Cardiac muscle cell (in vitro differentiated cells and primary cell): ENCODE measurements at places on chromosomes 12 and 14. TPM values are rescaled to one million over a fixed set of nuclear protein-coding genes. Genes with fewer than 3 reads are reported as not detected.

DNA sequence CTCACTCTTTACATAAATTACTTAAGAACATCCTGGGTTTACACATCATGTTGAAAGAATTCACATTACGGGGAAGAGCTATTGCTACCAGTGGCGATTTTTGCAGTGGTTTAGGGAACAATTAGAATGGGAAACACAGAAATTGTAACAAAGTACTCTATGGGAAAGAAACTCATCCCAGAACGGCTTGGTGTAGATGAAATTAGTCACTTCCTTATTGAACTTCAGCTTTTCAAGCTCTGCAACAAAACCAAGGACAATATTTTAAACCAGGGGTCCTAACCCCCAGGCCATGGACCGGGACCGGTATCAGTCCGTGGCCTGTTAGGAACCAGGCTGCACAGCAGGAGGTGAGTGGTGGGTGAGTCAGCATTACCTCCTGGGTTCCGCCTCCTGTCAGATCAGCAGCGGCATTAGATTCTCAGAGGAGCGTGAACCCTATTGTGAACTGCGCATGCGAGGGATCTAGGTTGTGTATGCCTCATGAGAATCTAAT, 32.3 kb upstream of the FICD start:
- no peak for DNase-seq

DNA sequence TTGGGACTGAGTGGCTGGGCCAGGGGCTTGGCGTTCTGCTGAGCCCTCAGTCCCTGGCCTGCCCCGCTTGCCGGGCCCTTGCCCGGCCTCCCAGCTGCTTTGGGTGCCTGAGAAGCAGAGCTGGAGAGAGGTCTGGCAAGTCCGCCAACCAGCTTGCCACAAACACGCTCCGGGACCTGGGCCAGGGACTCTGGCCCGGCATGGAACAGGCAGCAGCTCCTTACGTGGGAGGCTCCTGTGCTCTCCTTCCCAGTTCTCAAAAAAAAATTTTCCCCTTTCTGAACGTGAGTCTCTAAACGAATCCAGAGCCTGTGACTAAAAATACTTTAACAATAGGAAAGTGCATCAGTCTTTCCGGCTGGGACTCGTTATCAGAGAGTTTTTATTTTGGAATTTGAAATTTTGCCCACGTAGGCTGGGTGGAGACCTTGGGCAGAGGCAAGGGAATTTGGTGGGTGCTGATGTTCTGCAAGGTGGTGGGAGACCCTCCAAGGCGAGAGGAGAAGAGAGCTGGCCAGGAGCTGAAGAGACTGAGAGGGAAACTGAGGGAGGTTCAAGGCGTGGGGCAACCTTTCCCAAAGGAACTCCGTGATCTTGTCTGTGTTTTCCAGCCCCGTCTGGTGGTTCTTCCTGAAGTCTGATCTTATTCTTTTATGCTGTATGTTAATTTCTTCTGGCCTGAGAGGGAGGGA, 6.8 kb upstream of the NR4A1 start:
- DNase-seq, result peak; percentile 98

Gene HOXC11
- not detected in 2 replicates for polyA plus RNA-seq

Gene KLRC2
- not detected in 2 replicates for polyA plus RNA-seq

Gene MYF5
- polyA plus RNA-seq, result not detected in 2 replicates

Gene FSCB
- polyA plus RNA-seq, result not detected in 2 replicates
